ENCODE measurements at places on chromosomes 7 and 10. TPM values are rescaled to one million over a fixed set of nuclear protein-coding genes. Genes with fewer than 3 reads are reported as not detected.

DNA sequence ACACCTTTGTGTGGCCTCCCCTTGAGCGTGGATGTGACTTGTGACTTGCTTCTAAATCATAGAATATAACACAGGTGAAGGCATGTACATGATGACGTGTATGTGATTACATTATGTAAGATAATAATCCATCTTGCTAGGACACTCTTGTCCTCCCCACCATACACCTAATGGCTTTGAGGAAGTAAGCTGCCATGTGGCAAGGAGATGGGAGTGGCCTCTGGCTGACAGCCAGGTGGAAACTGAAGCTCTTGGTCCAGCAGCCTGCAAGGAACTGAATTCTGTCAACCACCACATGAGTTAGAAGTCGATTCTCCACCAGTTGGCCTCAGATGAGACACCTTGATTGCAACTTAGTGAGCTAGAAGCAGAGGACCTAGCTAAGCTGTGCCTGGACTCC is 67.4 kb upstream of the ELN start:
- DNase-seq, result no peak

The SGMS1 gene
- 59.7 TPM for polyA plus RNA-seq

The NDUFB8 gene
- polyA plus RNA-seq, result 187 TPM

- no peak for DNase-seq
These were observed 103.0 kb downstream of the ADAM22 start for GRCh38 chr7:88037050-88037449.

The ADCYAP1R1 gene
- 1.2 TPM for polyA plus RNA-seq

GRCh38 chr7:50496569-50496968 is 46.4 kb upstream of the FIGNL1 start:
- DNase-seq, result no peak

DNA sequence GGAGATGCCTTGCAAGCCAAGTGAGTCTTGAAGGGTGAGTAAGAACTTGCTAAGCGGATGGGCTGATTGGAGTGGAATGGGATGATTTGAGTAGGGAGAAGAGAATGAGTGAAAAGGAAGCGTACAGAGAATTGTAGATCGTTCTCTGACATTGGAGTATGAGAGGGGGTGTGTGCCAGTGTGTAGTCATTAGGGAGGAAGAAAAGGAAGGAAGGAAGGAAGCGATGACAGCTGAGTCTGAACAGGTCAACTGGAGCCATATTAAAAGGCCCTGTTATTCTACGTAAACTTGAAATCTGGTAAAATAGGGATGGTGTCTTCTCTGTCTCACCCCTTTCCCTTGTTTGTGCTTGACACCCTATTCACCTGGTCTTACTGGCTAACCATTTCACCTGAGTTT is 55.1 kb downstream of the SLK start:
- DNase-seq, result no peak

GRCh38 chr10:77163670-77164348 is 473.8 kb downstream of the KCNMA1 start:
- no peak for DNase-seq

The HOXA3 gene
- 36.3 TPM for polyA plus RNA-seq
